ENCODE measurements at places on chromosomes 1 and 21. TPM values are rescaled to one million over a fixed set of nuclear protein-coding genes. Genes with fewer than 3 reads are reported as not detected.

Gene REN
- not detected for total RNA-seq

Gene KMO
- total RNA-seq, result not detected

Gene RPE65
- not detected for total RNA-seq

Gene PRKAA2
- total RNA-seq, result not detected

Gene EXO1
- total RNA-seq, result 46.2 TPM

Gene TFF1
- not detected for total RNA-seq

Gene VWA5B1
- not detected for total RNA-seq

Gene DENND2D
- not detected for total RNA-seq

Gene C1orf94
- total RNA-seq, result not detected

Gene FH
- total RNA-seq, result 126 TPM

Gene C1orf115
- 1.4 TPM for total RNA-seq

Gene TNNT2
- total RNA-seq, result 22.2 TPM

Gene LCE2C
- total RNA-seq, result not detected

Gene CD1E
- not detected for total RNA-seq

Gene OR2T35
- total RNA-seq, result not detected

Gene ROR1
- not detected for total RNA-seq

Gene TIAM1
- total RNA-seq, result 0.03 TPM
